ENCODE measurements at places on chromosomes 3 and 15. TPM values are rescaled to one million over a fixed set of nuclear protein-coding genes. Genes with fewer than 3 reads are reported as not detected.

The CCR1 gene
- 0.87 TPM for total RNA-seq

The RPL14 gene
- total RNA-seq = 331 TPM

The TEX9 gene
- total RNA-seq = 3.1 TPM

The STX19 gene
- not detected for total RNA-seq
